ENCODE measurements at places on chromosomes 16 and 17. TPM values are rescaled to one million over a fixed set of nuclear protein-coding genes. Genes with fewer than 3 reads are reported as not detected.

- no peaks in the 10 kb centered on the region for H3K27me3 ChIP-seq
- no peaks in the 10 kb centered on the region for H3K4me1 ChIP-seq
- H3K36me3 ChIP-seq, result no peaks in the 10 kb centered on the region
- H3K27ac ChIP-seq, result no peak overlapping the region
- no peak overlapping the region for H3K4me3 ChIP-seq
- no peak for DNase-seq
These were observed 11.5 kb downstream of the GPT2 start for GRCh38 chr16:46895399-46896313.

DNA sequence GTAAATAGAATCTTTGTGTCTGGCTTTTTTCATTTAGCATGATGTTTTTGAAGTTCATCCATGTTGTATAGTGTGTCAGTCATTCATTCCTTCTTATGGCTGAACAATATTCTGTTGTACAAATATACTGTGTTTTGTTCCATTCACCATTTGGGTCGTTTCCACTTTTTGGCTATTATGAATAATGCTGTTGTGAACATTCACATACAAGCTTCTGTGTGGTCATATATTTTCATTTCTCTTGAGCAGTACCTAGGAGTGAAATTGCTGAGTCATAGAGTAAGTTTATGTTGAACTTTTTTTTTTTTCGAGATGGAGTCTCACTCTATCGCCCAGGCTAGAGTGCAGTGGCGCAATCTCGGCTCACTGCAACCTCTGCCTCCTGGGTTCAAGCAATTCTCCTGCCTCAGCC, 32.3 kb upstream of the TAOK1 start:
- H3K4me1 ChIP-seq, result no peaks in the 10 kb centered on the region
- H3K27ac ChIP-seq, result no peak overlapping the region
- no peak overlapping the region for H3K4me3 ChIP-seq
- no peaks in the 10 kb centered on the region for H3K27me3 ChIP-seq

GRCh38 chr16:73093146-73094144, 45.5 kb upstream of the ZFHX3 start:
- H3K4me1 ChIP-seq, result no peaks in the 10 kb centered on the region
- DNase-seq, result no peak
- H3K27ac ChIP-seq, result no peak overlapping the region

DNA sequence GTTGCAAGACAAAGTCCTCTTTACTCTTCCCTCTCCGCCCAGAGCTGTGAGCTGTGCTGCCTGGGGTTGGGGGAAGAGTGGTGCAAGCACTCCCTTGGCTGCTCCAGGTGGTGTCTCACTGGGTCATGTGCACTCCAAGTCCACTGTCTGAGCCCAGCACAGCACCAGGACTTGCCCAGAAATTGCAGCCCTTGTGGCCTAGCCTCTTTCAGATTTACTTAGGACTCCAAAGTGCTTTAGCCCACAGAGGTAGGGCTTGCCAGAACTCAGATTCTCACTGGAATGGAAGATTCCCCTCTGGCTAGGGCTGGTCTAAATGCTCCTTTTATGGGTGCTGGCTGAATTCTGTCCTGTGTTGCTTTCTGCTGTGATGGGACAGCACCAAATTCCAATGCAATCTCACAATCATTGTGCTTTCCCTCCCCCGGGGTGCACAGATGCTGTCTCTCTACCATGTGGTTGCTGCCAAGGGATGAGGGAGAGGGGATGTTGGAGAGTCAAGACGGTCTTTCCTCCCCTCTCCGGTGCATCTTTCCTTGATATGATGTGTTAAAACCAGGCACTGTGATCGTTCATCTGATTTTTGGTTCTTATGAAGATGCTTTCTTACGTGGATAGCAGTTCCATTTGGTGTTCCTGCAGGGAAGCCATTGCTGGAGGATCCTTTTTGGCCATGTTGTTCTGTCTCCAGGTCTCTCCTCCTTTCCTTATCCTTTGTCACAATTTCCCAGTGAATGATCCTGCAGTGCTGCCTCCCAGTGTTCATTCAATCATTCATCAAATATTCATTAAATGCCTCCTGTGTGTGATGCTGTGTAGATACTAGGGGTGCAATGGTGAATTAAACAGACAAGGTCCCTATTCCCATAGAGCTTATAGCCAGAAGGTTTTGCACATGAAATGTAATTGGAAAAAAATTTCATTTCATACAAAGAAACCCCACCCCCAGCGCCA, 216.3 kb downstream of the SPECC1 start:
- no peak for DNase-seq
- no peaks in the 10 kb centered on the region for H3K27me3 ChIP-seq
- no peaks in the 10 kb centered on the region for H3K36me3 ChIP-seq

DNA sequence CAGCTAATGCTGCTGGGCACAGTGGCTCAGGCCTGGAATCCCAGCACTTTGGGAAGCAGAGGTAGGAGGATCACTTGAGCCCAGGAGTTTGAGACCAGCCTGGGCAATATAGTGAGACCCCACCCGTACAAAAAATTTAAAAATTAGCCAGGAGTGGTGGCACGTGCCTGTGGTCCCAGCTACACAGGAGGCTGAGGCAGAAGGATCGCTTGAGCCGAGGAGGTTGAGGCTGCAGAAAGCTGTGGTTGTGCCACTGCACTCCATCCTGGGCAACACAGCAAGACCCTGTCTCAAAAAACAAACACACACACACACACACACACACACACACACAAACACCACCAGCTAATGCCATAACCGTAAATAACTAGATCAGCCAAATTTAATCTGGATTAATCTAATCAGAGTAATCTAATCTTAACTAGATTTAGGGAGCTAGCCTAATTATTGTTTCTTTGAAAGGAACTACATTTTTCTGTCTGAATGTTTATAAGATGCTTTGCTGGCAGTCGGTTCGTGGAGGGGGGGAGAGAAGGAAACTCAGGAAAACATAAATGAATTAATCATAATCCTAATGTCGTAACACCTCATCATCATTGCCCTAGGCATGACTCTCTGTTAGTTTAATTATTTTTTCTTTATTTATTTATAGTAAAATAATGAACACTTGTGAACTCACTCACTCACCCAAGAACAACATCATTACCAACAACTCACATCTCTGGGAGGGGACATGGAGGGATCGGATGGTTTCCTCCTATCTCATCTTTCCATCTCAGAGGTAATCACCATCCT, 12.5 kb upstream of the RBBP6 start:
- no peaks in the 10 kb centered on the region for H3K4me1 ChIP-seq
- H3K27ac ChIP-seq, result no peak overlapping the region
- H3K36me3 ChIP-seq, result no peaks in the 10 kb centered on the region
- no peaks in the 10 kb centered on the region for H3K27me3 ChIP-seq
- no peak overlapping the region for H3K4me3 ChIP-seq
- DNase-seq, result no peak

DNA sequence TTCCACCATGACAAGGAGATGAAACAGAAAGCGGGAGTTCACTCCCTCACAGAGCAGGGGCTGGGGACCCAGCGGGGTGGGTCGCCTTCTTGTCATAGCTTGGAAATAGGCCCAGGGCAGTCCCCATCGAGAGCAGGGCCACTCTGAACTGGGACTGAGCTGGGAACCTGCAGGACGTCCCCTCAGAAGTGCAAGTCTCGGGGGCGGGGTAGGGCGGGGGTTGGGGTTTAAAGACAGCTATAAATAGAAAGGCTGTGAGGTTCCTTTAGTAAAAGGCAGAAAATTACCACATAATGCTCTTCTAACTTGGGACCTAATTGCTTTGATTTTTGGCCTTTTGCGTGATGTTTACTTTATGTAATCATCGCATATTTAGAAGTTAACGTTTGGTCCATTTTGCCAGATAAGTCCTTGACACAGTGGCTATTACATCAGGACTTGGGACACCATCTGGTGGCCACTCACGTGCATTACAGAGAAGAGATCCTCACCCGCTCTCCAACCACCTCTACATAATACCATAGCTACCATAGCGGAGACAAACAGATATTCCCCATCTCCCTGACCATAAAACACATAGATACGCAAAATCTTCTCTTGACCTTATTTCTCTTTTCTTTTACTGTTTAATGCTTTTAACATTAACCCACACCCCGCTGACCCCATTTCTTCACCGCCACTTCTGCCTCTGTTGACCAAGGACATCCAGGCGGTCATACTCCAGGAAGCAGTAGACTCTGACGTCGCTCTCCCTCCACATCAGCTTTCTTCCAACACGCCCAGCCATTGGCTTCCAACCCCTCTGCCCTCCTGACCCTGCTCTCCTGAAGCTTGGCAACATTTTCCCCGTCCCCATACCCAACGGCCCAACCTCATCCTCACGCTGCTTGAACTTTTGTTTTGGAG, 27.5 kb upstream of the PIK3R6 start:
- peaks cover 10% of the 10 kb centered on the region for H3K36me3 ChIP-seq
- no peaks in the 10 kb centered on the region for H3K27me3 ChIP-seq
- peak overlapping the region; percentile 12 for H3K27ac ChIP-seq
- H3K4me3 ChIP-seq, result no peak overlapping the region
- DNase-seq, result peak; percentile 49

- H3K36me3 ChIP-seq, result peaks cover 5% of the 10 kb centered on the region
- no peak for DNase-seq
- no peaks in the 10 kb centered on the region for H3K27me3 ChIP-seq
- H3K27ac ChIP-seq, result peak overlapping the region; percentile 81
- peak overlapping the region; percentile 76 for H3K4me3 ChIP-seq
These were observed 1.2 kb downstream of the CPD start for GRCh38 chr17:30379903-30380381.

DNA sequence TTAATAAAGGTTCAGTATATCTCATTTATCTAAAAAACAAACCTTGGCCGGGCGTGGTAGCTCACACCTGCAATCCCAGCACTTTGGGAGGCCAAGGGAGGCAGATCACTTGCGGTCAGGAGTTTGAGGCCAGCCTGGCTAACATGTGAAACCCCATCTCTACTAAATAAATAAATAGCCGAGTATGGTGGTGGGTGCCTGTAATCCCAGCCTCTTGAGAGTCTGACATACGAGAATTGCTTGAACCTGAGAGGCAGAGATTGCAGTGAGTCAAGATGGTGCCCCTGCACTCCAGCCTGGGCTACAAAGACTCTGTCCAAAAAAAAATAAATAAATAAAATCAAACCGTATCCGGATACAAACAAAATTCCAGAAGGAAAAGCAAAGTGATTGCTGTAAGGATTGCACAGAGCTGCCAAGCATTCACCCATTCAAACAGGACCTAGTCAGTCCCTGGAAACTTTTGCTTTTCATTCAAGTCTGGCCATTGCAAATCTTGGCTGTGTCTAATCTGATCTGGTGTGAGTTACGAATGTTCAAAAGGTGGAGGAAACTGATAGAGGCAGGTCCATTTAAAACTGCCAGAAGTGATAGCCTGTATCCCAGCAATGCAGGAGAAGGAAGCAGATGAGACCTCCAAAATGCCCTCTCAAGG, 102.5 kb upstream of the CLEC3A start:
- no peaks in the 10 kb centered on the region for H3K27me3 ChIP-seq
- H3K36me3 ChIP-seq, result no peaks in the 10 kb centered on the region
- H3K27ac ChIP-seq, result no peak overlapping the region
- DNase-seq, result no peak

- H3K36me3 ChIP-seq, result no peaks in the 10 kb centered on the region
- no peak overlapping the region for H3K27ac ChIP-seq
- H3K27me3 ChIP-seq, result no peaks in the 10 kb centered on the region
- no peak for DNase-seq
- H3K4me3 ChIP-seq, result no peak overlapping the region
- H3K4me1 ChIP-seq, result no peaks in the 10 kb centered on the region
These were observed 666.0 kb upstream of the CA10 start for GRCh38 chr17:52824542-52824941.

GRCh38 chr16:69340095-69340644, 598 bp downstream of the NIP7 start:
- H3K27me3 ChIP-seq, result no peaks in the 10 kb centered on the region
- H3K36me3 ChIP-seq, result peaks cover 8% of the 10 kb centered on the region
- DNase-seq, result no peak
- peak overlapping the region; percentile 80 for H3K4me3 ChIP-seq
- H3K27ac ChIP-seq, result peak overlapping the region; percentile 86

GRCh38 chr16:11799509-11800381, 2.7 kb upstream of the ZC3H7A start:
- no peaks in the 10 kb centered on the region for H3K27me3 ChIP-seq
- peak; percentile 68 for DNase-seq
- H3K4me1 ChIP-seq, result peaks cover 20% of the 10 kb centered on the region
- H3K4me3 ChIP-seq, result no peak overlapping the region

GRCh38 chr17:4540687-4541327, 14.4 kb downstream of the MYBBP1A start:
- no peaks in the 10 kb centered on the region for H3K4me1 ChIP-seq
- H3K4me3 ChIP-seq, result no peak overlapping the region
- H3K27ac ChIP-seq, result no peak overlapping the region
- DNase-seq, result no peak

DNA sequence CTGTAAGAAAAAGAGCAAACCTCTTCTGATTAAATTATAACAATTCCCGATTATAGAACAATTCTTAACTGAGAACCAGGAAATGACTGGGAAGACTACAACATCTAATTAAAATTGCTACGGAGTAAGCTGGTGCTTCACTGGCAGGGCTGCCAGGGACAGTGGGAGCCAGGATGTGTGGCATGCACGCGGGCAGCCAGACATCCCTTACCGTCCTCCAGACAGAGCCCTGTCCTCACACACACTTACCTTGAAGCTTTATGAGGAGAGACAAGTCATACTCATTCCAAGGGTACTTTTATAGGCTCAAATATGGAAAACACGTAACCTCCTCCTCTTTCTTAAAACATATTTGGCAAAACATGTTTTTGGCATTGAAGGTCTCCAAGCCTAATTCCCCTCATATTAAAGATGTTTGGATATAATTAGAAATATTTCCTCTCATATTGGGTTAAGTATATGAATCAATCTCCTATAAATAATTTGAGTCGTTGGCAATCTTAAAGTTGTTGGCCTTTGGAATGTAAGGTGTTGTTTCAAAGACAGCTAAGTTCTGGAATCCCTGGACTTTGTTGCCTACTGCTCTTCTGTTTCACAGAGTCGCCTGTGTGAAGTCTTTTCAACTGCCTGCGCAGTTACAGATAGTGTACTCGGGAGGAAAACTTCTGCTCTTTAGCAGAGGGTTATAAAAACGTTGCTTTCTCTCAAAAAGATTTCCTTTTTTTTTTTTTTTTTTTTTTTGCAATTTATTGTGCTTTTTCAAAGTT, at the start of gene MYH1:
TSS of gene MYH1 (minus strand) at position 272 of the 767 bp plus-strand sequence. CDS start 1,900 bp downstream, outside the sequence.
- H3K27me3 ChIP-seq, result no peaks in the 10 kb centered on the region
- no peaks in the 10 kb centered on the region for H3K4me1 ChIP-seq
- H3K27ac ChIP-seq, result no peak within 1 kb of the TSS
- no peaks in the 10 kb centered on the region for H3K36me3 ChIP-seq
- H3K4me3 ChIP-seq, result no peak within 1 kb of the TSS

GRCh38 chr17:55420776-55421178, 858 bp downstream of the MMD start:
- DNase-seq, result peak; percentile 35
- peak overlapping the region; percentile 87 for H3K27ac ChIP-seq
- peaks cover 11% of the 10 kb centered on the region for H3K4me1 ChIP-seq
- no peaks in the 10 kb centered on the region for H3K27me3 ChIP-seq
- H3K36me3 ChIP-seq, result peaks cover 8% of the 10 kb centered on the region

Gene STXBP4
- polyA plus RNA-seq, result 3.2 TPM

Gene SRL
- not detected for polyA plus RNA-seq

Gene MYH8
- polyA plus RNA-seq, result not detected

Gene SEPTIN12
- not detected for polyA plus RNA-seq

Gene DNAH9
- polyA plus RNA-seq, result not detected

Gene LRRC36
- not detected for polyA plus RNA-seq

Gene BEAN1
- polyA plus RNA-seq, result not detected

Gene KRT20
- not detected for polyA plus RNA-seq

Gene KLHL10
- polyA plus RNA-seq, result not detected

Gene HOXB6
- polyA plus RNA-seq, result not detected

Gene EZH1
- polyA plus RNA-seq, result 51.4 TPM
